ENCODE measurements at places on chromosomes 11 and 22.

GRCh38 chr11:35600331-35600838 lies 17.9 kb upstream of the FJX1 start:
- DNase-seq: no peak

DNA sequence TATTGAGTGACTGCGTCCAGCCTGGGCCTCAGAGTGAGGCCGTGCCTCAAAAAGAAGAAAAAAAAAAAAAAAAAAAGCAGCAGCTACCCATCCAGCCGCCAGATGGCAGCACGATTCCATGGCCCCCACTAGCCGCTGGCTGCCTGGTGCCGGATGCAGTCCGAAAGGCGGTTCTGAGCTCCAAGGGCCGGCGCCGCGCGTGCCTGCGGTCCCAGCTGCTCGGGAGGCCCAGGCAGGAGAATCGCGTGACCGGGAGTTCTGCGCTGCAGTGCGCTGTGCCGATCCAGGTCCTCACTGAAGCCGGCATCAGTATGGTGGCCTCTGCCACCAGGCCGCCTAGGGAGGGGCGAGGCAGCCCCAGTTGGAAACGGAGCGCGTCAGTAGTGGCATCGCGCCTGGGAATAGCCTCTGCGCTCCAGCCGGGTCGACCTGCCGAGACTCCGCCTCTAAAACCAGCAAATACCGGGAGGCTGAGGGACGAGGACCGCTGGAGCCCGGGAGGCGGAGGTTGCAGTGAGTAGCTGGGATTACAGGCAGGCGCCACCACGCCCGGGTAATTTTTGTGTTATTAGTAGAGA lies 19.3 kb downstream of the SCARF2 start:
- peak; percentile 92 for DNase-seq

DNA sequence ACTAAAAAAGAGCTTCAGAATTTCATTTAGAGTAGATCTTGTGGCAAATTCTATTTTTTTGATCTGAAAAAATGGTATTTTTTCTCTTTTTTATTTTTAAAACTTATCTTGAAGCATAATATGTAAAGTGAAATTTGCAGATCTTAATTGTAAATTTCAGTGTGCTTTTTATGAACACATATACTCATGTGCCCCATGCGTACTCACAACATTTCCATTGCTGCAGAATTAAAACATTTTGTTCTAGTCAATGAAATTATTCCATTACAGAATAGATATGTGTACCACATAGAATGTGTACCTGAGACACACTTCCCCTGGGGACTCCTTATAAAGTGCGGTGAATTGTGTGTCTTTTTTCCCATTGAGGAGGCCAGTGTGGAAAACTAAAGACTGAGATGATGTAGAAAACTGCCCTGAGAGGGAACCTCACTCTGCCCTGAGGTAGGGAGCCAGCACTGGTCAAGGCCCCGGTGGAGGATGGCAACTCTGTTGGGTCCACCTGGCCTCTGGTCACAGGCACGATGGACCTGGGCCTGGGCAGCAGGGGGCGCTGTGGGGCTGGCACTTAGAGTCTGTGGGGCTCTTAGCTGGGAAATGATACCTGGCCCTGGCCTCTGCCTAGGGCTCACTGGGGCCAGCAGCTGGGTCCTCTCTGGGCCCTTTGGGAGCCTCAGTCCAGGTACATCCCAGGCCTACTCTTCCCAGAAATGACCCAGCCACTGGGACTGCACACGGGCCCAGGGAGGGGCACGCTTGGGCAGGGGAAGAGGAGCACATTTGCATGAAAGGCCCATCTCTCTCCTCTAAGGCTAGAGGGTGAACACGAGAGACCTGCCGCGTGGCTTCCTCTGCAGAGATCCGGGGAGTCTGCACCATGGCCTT lies 77.9 kb upstream of the TOP3B start:
- DNase-seq: peak; percentile 37

GRCh38 chr11:108865406-108865805 lies 200.5 kb downstream of the DDX10 start:
- no peak for DNase-seq

DNA sequence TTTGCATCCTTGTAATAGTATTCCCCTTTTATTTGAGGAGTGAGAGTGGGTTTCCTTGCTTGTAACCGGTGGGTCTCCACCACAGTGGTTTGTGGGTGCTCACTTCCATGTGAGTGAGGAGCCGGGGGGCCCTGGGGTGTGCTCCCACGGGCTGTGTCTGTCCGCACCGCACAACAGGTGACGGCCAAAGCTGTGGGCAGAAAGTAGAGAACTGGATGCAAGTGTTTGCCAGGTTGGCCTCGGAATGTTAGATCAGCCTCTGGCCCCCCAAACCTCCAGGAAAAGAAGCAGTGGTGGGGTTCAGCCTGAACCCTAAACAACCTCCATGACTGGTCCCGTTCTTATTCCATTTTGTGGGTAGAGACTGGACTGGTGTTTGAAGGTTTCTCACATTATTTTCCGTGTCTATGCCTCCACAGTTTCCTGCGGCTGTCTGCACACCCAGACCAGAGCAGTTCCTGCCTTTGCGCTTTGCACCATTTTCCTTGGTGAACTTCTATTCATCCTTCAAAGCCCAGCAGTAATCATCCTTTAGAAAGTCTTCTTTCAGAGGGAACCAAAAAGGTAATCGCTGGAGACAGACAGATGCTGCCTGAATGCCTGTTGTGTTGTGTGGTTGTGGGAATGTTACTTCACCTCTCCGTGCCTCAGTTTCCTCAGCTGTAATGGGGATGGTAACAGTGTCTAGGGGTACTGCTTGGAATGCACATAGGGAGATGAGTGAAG lies 77.2 kb downstream of the MYEOV start:
- peak; percentile 7 for DNase-seq

- no peak for DNase-seq
Observed at GRCh38 chr11:74205181-74205580, 34.1 kb downstream of the PPME1 start.

GRCh38 chr11:66289548-66290329 lies 796 bp upstream of the YIF1A start:
- no peak for DNase-seq
